HuH-7.5 (cell line): ENCODE measurements at places on chromosomes 1 and 21.

- no peak for DNase-seq
Observed at GRCh38 chr1:154423304-154423987, 18.3 kb downstream of the IL6R start.

- no peak for DNase-seq
Observed at GRCh38 chr1:215825056-215825455, 258.0 kb downstream of the KCTD3 start.

GRCh38 chr1:28602536-28603439, 10.7 kb downstream of the RAB42 start:
- DNase-seq = peak; percentile 63

GRCh38 chr1:223486366-223486765, 93.2 kb downstream of the CCDC185 start:
- DNase-seq = no peak

- peak; percentile 90 for DNase-seq
Observed at GRCh38 chr1:1058921-1059493, 15.1 kb downstream of the RNF223 start.

DNA sequence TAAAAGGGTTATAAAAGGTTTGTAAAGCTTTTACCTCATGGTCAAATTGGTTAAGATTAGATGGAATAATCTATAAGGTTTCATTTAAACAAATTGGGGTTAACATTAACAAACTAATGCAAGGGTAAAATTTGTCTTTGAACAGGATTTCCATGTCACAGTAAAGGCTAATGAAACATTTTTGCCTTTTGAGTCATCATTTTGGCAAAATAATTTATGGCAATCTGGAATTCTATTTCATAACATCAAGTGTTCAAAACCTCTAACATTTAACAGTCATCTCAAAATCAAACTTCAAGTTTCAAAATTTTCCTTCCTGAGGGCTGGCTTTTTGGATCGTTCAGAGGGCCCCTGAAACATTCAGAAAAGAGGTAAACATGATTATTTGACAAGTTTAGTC, 6.6 kb upstream of the CD46 start:
- no peak for DNase-seq

DNA sequence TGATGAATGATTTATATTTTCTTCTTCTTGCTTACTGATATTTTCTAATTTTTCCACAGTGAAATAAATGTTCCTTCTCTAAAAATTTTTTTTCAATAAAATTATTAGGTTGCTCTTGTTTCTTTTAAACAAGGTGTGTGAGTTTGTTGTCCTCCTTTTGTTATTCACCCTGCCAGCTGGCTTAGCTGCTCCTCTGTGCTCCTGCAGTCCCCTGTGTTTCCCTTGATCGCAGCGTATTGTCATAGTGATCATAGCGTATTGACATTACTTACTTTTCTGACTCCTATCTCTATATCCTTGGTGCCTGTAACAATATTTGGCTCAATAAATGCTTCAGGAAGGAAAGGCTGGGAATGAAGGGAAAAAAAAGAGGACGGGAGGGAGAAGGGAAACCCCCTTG, 24.9 kb upstream of the PODN start:
- DNase-seq = no peak

- DNase-seq = no peak
Observed at GRCh38 chr1:153790966-153791647, 15.9 kb downstream of the SLC27A3 start.

GRCh38 chr1:201156819-201157218, 2.5 kb upstream of the TMEM9 start:
- DNase-seq = no peak
